ENCODE measurements at places on chromosomes 6 and 20. TPM values are rescaled to one million over a fixed set of nuclear protein-coding genes. Genes with fewer than 3 reads are reported as not detected.

Gene TSPO2
- polyA plus RNA-seq: 0.08 TPM

Gene E2F1
- 0.59 TPM for polyA plus RNA-seq

Gene CAGE1
- not detected for polyA plus RNA-seq

Gene PPP1R3G
- 0.08 TPM for polyA plus RNA-seq

Gene KCNQ2
- polyA plus RNA-seq: 0.10 TPM

Gene EDN3
- polyA plus RNA-seq: 0.07 TPM

Gene GPR6
- not detected for polyA plus RNA-seq

Gene STMND1
- not detected for polyA plus RNA-seq

Gene CYP39A1
- polyA plus RNA-seq: 4.9 TPM

Gene KHDC1L
- not detected for polyA plus RNA-seq

Gene WFDC12
- polyA plus RNA-seq: not detected

Gene DDO
- polyA plus RNA-seq: 1.8 TPM

Gene NOX3
- not detected for polyA plus RNA-seq

Gene CDH4
- 0.05 TPM for polyA plus RNA-seq

Gene OR2H2
- polyA plus RNA-seq: not detected

Gene NRSN1
- 0.06 TPM for polyA plus RNA-seq

Gene FAM50B
- polyA plus RNA-seq: 7.3 TPM

Gene PACRG
- polyA plus RNA-seq: 4.8 TPM

Gene RAET1G
- 0.16 TPM for polyA plus RNA-seq

Gene CCDC170
- 0.05 TPM for polyA plus RNA-seq

Gene GHRH
- not detected for polyA plus RNA-seq

Gene ZNF334
- 2.9 TPM for polyA plus RNA-seq

Gene BPIFB2
- not detected for polyA plus RNA-seq

Gene ECT2L
- 0.01 TPM for polyA plus RNA-seq

Gene C6orf47
- 8.8 TPM for polyA plus RNA-seq

Gene FOXF2
- polyA plus RNA-seq: 2.1 TPM

Gene PRSS35
- 0.11 TPM for polyA plus RNA-seq

Gene OTOR
- polyA plus RNA-seq: not detected

Gene SLC22A3
- polyA plus RNA-seq: 11.3 TPM

Gene KCNQ5
- under 0.01 TPM for polyA plus RNA-seq

Gene ZBTB2
- 3.5 TPM for polyA plus RNA-seq

Gene RIMS1
- polyA plus RNA-seq: 0.15 TPM

Gene EFCAB8
- polyA plus RNA-seq: 0.09 TPM

Gene ARMC12
- polyA plus RNA-seq: 0.56 TPM

Gene NKAIN4
- polyA plus RNA-seq: not detected

Gene PPARD
- 14.3 TPM for polyA plus RNA-seq

Gene ARFGEF3
- polyA plus RNA-seq: 0.45 TPM

Gene ESR1
- 0.16 TPM for polyA plus RNA-seq

Gene TBXT
- not detected for polyA plus RNA-seq

Gene FABP7
- not detected for polyA plus RNA-seq

Gene CLPSL1
- not detected for polyA plus RNA-seq

Gene ALDH8A1
- polyA plus RNA-seq: 0.36 TPM

Gene NFS1
- polyA plus RNA-seq: 17.6 TPM

Measured in adipose tissue (tissue), 3 donors.